GM04503 (cell line): ENCODE measurements at places on chromosomes 1 and 21.
A peak's percentile ranks its signal among the peaks of the same experiment; 100 is the strongest.

DNA sequence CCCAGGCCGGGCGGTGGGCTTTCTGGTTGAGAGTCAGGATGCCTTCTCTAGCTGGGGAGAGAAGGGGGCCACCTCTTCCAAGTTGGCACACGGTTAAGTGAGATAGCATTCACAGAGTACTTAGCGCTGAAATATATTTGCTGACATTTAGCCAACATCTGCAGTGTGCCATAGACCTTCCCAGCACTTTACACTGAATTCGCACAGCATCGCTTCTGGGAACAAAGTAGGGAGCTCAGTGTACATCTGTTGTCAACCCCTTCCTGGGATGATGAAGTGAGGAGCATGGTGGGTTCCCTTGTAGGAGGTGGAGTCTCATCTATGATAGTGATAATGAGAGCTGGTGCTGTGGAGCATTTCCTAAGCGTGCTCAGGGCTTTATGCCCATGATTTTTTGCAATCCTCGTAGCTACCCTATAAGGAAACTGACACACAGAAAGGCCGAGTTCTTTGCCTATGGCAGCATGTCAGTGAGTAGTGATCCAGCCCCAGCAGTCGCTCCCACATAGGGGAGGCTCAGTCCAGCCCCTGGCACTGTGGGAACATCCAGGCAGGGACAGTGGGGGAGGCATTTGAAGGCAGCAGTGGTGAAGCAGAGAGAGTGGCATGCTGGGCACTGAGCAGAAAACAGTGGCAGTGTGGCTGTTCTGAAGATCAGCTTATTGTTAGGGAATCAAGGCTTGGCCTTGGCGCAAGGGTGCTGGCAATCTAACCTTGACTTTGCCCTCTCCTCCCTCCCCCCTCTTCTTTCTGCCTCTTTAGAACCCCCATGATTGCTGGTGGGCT is 176.2 kb downstream of the PGBD5 start:
- no peak for DNase-seq

DNA sequence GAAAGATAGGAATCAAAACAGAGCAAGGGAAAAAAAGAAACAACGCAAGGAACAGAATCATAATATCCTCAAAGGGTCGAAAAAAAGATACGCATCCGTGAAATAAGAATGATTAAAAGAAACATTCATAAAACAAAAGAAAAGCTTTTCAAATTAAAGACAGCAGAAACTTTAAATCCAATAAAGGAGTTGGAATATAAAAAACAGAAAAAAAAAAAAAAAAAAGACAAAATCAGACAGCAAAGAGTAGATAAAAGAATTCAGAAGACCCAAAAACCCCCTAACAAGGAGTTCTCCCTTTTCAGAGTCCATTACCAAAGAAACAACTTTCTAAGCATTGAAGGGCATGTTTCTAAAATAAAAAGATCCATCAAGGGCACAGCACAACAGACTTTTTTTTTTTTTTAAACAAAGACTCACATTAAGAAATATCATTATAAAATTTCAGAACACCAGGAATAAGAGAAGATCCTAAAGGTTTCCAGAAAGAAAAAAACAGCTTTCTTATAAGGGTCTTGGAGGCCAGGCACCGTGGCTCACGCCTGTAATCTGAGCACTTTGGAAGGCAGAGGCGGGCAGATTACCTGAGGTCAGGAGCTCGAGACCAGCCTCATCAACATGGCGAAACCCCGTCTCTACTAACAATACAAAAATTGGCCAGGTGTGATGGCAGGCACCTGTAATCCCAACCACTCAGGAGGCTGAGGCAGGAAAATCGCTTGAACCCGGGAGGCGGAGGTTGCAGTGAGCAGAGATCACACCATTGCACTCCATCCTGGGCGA is 44.7 kb downstream of the ENAH start:
- no peak for DNase-seq

DNA sequence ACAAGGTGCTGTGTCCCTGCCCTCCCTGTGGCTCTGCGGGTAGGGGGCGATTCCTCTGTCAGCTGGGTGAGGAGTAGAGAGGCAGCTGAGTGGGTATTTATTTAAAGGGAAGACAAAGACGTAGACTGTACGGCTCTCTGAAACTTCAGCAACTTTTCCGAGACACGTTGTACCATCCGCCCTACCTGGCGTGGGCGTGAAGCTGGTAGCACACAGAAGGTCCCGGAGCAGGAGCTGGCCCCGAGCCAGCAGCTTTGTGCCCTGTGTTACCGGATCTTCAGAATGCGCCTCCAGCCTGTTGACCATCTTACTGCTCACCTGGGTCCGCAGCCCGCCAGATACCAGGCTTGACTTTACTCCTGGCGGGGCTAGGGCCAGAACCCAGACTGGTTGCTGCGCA is 34.9 kb downstream of the PRKCZ start:
- DNase-seq = no peak

GRCh38 chr1:220011620-220012019 is 34.7 kb downstream of the EPRS1 start:
- DNase-seq = no peak

- DNase-seq = no peak
Measured at GRCh38 chr1:21891621-21892479, 45.3 kb downstream of the HSPG2 start.

- DNase-seq = no peak
Measured at GRCh38 chr21:42266971-42267556, 48.1 kb downstream of the ABCG1 start.

GRCh38 chr1:228102791-228103620 is at the start of gene C1orf35:
Gene C1orf35 (minus strand): TSS chr1:228103325. CDS start chr1:228103227, 98 bp downstream.
- peak; percentile 49 for DNase-seq

DNA sequence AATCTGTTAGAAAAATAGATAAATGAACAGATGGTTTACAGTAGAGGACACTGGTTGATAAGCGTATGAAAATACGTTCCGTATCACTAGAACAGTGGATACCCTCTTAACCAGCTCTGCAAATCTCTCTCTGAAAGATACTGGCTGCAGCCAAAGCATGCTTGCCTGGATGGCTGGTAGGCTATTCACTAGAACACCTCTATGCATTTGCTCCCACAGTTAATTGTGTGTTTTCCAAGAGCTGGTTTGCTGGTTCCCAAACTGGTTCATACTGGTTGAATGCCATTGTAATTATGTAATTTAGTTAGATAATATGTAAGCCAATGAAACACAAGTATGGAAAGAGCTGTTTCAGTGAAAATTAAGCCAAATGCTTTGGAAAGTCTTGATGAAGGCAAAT is 126.6 kb downstream of the C1orf21 start:
- no peak for DNase-seq

DNA sequence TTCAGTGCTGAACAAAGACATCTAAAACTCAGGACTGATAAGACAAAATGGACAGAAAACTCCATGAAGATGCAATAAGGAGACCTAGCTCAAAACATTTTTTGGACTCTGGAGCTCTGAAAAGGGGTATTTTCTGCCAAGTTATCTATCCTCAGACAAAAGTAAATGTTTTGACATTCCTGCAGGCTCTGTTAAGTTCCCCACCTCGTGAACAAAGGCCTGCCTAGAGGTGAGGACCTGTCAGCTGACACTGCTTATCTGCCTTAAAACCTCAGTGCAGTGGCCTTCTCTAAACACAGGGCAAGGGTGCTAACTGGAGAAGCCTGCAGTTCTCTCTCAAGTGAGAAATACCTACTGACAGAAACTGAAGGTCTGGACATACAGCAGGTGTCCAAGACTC is 41.1 kb downstream of the COLGALT2 start:
- DNase-seq = no peak

- no peak for DNase-seq
Measured at GRCh38 chr21:33988237-33989017, 72.8 kb upstream of the ATP5PO start.

DNA sequence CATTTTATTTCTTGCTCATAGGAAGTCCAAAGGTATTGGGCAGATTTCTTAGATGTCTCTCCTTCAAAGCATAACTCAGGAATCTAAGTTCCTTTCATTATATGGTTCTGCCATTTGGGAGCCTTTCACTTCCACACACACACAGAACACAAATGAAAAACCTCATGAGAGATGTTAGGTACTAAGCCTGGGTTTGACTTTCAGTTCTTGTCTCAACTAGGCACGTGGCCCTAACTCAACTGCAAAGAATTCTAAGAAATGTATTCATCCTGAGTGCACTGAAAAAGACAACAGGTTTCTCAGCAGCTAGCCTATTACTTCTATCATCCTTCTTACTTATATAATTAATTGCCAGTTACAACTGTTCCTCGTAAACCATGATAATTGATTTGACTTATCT is 190.0 kb upstream of the SAMSN1 start:
- DNase-seq = no peak

GRCh38 chr1:242212401-242212800 is 213.5 kb upstream of the MAP1LC3C start:
- DNase-seq = no peak

DNA sequence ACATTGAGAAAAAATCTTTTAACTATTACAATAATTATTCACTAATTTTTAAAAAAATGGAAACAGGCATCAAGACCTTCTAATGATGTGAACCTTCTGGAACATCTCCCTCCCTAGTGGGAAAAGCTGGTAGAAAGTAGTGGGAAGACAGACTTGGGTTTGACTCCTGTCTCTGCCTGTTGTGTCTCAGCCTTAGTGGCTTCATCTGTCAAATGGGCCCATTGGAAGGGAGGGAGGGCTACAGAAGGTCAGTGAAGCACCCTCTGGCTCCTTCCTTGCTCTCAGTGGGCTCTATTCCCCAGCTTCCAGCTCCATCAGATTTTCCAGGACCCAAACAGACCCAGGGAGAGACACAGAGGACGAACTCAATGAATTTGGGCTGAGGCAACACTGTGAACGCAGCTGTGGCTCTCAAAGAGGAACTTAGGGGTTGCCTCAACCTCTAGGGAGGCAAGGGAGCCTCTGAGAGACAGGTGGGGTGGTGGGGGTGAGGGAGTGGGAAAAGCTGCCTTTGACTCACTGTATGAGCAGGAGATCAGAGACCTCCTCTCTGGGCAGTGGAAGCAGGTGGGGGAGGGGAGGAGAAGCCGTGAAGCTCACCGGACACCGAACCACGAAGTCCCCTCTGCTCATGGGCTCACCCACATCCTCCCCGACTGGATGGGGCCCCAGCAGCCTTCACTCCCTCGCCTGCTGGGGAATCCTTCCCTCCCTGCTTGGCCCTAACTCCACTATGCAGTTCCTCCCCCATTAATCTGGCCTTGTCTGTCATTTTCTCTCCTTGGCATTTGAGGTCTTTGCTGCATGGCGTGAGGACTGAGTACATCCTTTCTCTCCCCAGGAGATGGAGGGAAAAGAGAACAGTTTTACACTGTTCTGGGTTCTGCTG is 4.5 kb downstream of the CNR2 start:
- DNase-seq = no peak

GRCh38 chr1:222385262-222385661 is 162.6 kb downstream of the HHIPL2 start:
- DNase-seq = no peak

- DNase-seq = no peak
Measured at GRCh38 chr1:246004301-246004700, 502.8 kb downstream of the SMYD3 start.

- no peak for DNase-seq
Measured at GRCh38 chr21:42473498-42474042, 22.5 kb downstream of the RSPH1 start.

DNA sequence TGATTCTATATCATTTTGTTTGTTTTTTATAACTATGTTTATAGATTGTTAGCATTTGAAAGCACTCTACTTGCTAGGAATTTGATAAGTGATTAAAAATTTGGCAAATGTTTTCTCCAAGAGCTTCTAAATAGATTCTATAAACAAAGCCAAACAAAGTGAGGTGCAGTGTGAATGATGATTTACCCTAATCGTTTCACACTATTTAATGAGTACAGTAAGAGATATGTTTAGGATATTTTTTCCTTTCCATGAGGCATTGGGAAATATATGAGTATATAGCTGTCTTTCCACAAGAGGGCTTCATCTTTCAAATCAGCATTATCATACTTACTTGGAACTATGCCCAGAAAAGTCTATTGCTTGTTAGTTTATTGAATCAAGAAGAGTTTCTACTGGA is 277.0 kb upstream of the BRINP3 start:
- no peak for DNase-seq

GRCh38 chr1:159152031-159152430 is 19.4 kb upstream of the CADM3 start:
- DNase-seq = no peak

DNA sequence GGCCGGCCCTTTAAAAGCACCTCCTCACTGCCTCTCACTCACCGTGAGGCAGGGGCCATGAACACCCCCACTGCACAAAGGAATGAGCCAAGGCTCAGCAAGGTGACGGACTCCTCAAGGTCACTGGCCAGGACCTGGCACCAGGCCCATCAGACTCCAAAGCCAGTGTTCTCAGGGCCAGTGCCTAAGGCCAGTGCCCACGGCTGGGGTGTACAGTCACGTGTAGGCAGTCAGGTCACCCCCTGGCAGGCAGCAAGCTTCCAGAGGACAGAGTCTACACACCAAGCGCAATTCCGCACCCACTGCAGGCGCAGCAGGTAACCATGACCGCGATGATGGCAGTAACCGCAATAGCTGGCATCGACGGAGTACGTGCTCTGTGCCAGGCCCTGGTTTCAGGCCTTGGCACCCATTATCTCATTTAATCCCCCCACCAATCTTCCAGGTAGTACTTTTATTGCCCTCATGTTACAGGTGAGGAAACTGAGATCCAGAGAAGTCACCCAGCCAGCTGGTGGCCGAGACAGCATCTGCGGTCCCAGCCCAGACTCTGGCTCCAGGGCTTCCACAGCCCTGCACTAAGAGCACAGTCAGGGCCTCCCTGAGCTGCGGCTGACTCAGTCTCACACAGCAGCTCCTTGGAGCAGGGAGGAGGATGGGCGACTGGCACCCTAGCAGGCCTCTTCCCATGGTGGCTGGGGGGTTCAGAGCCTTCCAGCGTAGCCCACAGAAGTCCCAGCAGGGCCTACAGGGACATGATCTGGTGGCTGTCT is 27.0 kb downstream of the RAP1GAP start:
- no peak for DNase-seq

DNA sequence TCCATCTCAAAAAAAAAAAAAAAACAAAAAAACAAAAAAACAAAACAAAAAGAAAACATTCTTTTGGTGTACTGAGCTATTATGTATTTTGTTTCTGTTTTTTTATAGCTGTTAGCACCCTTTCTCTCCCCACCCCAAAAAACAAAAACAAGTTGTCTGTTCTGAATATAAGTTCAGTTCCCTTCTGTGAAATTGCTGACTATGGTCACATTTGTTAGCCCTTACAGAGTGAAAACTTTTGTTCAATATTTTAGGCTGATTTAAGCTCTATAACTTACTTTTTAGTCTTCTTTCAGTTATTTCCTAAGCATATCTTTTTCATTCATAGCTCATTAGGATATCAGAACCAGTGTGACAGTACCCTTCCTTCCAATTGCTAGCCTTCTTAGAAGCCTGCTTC is 1056.6 kb upstream of the NCAM2 start:
- DNase-seq = no peak
